ENCODE measurements at places on chromosomes 5 and 9.

- DNase-seq = no peak
These were observed 34.8 kb downstream of the TRPC7 start for GRCh38 chr5:136330353-136331038.

GRCh38 chr5:41722359-41722950 is 147.8 kb downstream of the OXCT1 start:
- no peak for DNase-seq

DNA sequence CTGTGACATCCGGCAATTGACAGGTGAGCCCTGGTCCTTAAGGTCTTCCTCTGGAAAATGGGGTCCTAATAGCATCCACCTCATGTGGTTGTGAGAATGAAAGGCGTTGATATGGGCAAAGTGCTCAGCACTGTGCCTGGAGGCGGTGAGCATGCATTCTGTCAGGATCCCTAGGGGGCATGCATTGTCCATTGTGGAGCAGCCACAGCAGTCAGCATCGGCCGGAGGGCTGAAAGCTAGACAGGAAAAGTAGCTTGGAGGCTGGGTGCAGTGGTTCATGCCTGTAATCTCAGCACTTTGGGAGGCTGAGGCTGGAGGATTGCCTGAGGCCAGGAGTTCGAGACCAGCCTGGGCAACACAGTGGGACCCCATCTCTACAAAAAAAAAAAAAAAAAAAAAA is 122.2 kb downstream of the LHX2 start:
- DNase-seq = no peak

DNA sequence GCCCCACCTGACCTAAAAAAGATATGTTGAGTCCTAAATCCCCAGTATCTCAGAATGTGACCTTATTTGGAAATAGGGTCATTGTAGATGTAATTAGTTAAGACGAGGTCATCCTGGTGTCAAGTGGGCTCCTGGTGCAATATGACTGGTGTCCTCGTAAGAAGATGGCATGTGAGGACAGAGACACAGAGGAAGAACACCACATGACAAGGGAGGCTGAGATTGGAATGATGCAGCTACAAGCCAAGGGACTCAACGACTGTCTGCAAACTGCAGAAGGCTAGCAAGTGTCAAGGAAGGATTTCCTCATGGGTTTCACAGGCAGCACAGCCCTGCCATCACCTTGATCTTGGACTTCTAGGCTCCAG is 100.4 kb upstream of the DAP start:
- no peak for DNase-seq

DNA sequence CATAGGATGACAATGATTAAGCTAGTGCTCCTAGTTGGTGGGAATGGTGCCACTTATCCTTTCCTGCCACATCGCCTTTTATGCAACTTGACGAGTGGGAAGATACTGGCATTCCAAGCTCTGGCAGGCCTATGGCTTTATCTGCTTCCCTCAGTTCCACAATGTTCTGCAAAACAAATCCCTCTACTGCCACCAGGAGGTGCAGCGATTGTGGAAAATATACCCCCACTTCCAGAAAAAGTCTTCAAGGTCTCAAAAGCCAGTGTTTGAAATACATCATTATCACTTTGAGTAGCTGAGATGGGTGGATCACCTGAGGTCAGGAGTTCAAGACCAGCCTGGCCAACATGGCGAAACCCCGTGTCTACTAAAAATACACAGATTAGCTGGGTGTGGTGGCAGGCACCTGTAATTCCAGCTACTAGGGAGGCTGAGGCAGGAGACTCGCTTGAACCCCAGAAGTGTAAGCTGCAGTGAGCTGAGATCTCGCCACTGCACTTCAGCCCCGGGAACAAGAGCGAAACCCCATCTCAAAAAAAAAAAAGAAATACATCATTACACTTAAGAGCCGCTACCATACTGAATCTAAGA is 3.4 kb downstream of the CLINT1 start:
- DNase-seq = no peak

DNA sequence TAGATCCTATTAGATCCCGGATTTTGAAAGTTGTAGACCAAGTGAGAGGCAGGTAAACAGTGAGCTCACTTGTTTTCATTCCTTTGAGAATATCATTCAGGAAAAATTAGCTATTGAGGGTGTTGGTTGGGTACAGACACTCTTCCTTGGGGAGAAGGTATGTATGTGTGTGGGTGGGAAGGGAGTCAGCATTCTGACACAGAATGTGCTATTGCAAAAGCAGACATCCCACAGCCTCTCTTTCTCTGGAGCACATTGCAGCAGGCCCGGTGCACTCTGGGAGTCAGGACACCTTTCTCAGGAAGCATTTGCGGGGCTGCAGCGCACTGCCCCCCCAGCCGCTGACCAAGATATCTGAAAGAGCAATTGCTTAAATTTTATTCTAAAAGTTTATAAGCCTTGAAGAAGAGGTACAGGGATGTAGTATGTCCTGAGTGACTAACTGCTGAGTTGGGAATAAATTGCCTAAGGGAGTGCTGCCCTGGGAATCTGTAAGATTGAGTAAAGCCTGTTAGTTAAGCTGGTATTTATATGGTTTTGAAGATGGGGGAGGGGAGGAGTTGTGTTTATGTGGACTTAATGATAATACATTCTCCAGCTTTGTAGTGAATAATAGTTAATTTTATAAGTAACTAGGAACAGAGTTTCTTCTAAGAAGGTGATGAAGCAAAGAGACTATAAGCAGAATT is 5.2 kb downstream of the TNFAIP8 start:
- DNase-seq = no peak
